ENCODE measurements at places on chromosomes 12 and 14. TPM values are rescaled to one million over a fixed set of nuclear protein-coding genes. Genes with fewer than 3 reads are reported as not detected.

HOXC6 gene
- not detected for total RNA-seq

LRRIQ1 gene
- 25.1 TPM for total RNA-seq

ZFHX2 gene
- 3.5 TPM for total RNA-seq

MANSC4 gene
- not detected for total RNA-seq

SMARCC2 gene
- total RNA-seq: 108 TPM

LRFN5 gene
- 108 TPM for total RNA-seq

GLT1D1 gene
- 24.9 TPM for total RNA-seq

MMP19 gene
- total RNA-seq: not detected

GPR65 gene
- total RNA-seq: 0.23 TPM

PPP1R12A gene
- total RNA-seq: 156 TPM
